Neuronal stem cell (in vitro differentiated cells): ENCODE measurements at places on chromosomes 7 and 10.

- H3K27ac ChIP-seq: no peak overlapping the region
- H3K4me3 ChIP-seq: no peak overlapping the region
- DNase-seq: no peak
Observed at GRCh38 chr7:55180963-55181542, 162.2 kb downstream of the EGFR start.

- peak overlapping the region; percentile 84 for H3K4me3 ChIP-seq
- no peak for DNase-seq
- no peaks in the 10 kb centered on the region for H3K4me1 ChIP-seq
- no peak overlapping the region for H3K27ac ChIP-seq
- peaks cover 24% of the 10 kb centered on the region for H3K27me3 ChIP-seq
Observed at GRCh38 chr10:48305905-48306264, 592 bp upstream of the MAPK8 start.

DNA sequence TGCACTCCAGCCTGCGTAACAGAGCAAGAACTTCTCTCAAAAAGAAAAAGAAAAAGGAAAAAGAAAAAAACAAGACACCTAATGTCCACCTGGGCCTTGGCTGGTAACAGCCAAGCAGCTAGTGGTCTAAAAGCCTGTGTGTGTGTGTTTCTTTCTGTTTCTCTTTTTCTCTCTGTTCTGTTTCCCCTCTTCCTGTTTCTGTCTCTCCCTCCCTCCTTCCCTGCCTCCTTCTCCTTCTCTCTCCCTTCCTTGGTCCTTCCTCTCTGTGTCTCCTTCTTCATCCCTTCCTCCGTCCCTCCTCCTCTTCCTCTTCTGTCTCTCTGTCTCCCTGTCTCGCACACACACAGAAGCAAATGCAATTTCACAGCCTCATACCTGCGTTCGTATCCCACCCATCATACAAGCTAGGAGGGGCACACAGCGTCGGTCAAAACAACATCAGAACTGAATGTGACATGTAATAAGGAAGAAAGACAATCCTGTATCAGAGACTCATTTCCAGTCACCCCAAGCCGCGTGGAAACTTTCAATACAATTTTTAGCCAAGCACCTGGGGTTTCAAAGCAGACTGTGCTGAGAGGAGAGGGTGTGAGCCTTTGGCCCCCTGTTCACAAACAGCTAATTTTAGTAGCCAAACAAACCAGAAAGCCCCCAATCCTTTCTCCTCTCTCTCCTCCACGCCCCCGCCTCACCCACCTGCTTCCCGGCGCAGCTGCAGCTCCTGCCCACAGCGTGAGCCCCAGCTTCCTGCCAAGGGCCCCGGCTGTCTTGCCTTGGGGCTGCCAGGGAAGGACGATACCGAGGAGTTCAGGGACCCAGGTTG, 50.2 kb upstream of the GNA12 start:
- no peaks in the 10 kb centered on the region for H3K36me3 ChIP-seq
- peaks cover 2% of the 10 kb centered on the region for H3K4me1 ChIP-seq
- no peak overlapping the region for H3K4me3 ChIP-seq

GRCh38 chr10:78286186-78286585, 252.5 kb downstream of the RPS24 start:
- no peaks in the 10 kb centered on the region for H3K36me3 ChIP-seq
- H3K27ac ChIP-seq: no peak overlapping the region
- no peak overlapping the region for H3K4me3 ChIP-seq
- H3K4me1 ChIP-seq: peaks cover 26% of the 10 kb centered on the region
- no peak for DNase-seq

- no peak overlapping the region for H3K27ac ChIP-seq
- H3K4me1 ChIP-seq: no peaks in the 10 kb centered on the region
- no peak overlapping the region for H3K4me3 ChIP-seq
- no peaks in the 10 kb centered on the region for H3K27me3 ChIP-seq
Observed at GRCh38 chr7:39721345-39721744, 98.0 kb downstream of the RALA start.

DNA sequence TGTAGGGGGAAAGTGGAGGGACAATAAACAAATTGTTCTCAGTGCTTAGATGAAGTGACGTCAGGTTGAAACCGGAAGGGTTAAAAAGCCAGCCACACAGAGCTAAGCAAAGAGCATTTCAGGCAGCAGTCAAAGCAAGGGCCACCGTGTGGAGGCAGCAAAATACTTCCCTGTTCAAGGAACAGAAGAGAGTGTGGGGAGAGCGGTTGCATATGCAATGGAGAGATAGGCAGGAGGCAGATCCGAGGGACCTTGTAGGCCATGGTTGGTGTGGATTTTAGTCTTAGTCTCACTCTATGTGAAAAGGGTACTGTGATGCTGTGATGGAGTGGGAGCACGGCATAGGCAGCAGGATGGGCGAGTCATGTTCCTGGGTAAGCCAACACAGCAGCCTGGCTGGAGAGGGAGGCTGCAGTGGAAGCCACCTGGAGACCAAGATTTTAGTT, 3.8 kb upstream of the STN1 start:
- H3K27me3 ChIP-seq: no peaks in the 10 kb centered on the region
- H3K27ac ChIP-seq: no peak overlapping the region
- no peaks in the 10 kb centered on the region for H3K36me3 ChIP-seq
- DNase-seq: no peak
- H3K4me1 ChIP-seq: peaks cover 5% of the 10 kb centered on the region

DNA sequence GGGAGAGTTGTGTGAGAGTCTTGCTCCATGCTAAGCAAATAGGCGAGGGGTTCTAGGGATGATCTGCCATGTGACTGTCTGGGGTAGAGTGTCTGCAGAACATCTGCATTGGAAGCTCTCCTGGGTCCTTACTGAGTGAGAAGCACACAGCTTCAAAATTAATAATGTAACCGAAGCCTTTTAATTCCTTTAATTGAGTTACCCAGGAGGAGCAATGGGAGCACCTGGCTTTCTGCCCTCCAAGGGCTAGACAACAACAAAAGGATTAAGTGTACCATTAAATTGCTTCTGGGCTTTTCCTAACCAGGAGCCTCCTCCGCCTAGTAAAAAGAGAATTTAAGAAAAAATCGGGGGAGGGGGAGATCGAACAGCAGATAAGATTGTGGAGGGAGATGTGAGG, 102.0 kb upstream of the TBX20 start:
- no peaks in the 10 kb centered on the region for H3K36me3 ChIP-seq
- H3K4me3 ChIP-seq: no peak overlapping the region
- H3K27ac ChIP-seq: no peak overlapping the region
- H3K27me3 ChIP-seq: no peaks in the 10 kb centered on the region
